Stimulated activated CD4-positive, alpha-beta T cell treated with anti-CD3 and anti-CD28 coated beads, Interleukin-15, amount 100 ng/mL, for 24 hours (primary cell): ENCODE measurements at places on chromosomes 2 and 18.

GRCh38 chr2:75637568-75637967 is 9.0 kb upstream of the MRPL19 start:
- no peak for DNase-seq

DNA sequence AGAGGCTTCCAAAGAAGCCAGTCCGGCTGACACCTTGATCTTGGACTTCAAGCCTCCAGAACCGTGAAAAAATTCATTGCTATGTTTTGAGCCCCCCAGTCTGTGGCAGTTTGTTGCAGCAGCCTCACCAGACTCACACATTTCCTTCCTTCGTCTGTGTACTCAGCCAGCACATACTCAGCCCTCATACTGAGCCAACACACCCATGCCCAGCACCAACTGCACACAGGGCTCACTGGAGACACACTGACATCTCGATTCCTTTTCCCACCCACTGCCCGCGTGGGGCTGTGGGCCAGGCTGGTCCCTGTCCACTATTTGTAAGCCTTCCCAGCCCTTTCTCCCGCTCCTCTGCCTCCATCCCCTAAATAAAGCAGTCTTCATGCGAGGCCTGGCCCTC is 24.1 kb upstream of the NMUR1 start:
- DNase-seq, result no peak

DNA sequence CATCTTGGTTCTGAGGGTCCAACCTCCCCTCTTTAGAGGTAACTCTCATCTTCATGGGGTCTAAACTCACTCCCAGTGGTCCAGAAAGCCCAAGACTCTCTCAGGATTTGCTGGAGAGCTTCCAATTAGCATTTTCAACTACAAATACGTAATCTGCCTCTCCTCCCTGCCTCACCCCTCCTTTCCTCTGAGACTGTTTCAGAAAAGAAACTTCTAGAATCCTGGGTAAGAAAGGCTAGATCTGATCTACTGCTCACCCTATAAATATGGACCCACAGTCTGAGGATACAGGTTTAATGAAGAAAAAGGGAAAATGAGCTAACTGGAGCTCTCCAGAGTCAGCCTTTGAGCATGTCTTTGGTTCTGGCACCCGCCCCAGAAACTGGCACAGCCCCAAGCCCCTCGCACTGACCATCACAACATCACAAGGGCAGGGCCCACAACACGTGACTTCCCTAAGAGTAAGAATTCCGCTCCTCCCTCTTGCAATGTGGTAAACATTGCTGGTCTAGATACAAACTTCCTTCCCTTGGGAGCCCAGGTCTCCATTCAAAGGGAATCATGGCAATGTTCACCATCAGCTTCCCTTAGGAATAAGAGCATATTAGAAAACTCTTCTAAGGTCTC is 21.7 kb upstream of the IHH start:
- no peak for DNase-seq

DNA sequence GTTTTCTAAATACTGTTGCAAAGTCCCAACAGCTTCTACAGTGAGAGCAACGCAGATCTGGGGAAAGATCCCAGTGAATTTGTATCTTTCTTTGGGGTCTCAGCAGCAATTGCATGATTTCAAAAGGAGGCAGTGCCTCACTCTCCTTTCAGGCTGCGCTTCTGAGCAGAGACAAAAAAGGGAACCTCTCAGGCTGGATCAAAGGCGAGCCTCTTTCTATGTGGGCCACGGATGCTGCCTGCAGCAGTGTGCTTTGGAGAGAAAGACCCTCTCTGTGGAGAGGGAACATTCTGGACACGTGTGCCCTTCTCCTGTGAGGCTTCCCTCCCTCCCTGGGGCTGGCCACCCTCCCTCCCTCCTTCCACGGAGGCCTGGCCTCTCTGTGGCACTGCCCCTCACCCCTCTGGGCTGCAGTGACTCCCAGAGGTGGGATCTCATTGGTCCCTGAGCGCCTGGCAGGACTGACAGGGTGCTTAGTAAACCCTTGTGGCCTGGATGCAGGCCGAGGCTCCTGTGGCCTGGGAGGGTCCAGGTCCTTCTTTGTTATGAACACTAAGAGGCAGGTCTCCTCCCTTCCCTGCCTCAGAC is 21.6 kb upstream of the PDIA6 start:
- DNase-seq, result no peak

DNA sequence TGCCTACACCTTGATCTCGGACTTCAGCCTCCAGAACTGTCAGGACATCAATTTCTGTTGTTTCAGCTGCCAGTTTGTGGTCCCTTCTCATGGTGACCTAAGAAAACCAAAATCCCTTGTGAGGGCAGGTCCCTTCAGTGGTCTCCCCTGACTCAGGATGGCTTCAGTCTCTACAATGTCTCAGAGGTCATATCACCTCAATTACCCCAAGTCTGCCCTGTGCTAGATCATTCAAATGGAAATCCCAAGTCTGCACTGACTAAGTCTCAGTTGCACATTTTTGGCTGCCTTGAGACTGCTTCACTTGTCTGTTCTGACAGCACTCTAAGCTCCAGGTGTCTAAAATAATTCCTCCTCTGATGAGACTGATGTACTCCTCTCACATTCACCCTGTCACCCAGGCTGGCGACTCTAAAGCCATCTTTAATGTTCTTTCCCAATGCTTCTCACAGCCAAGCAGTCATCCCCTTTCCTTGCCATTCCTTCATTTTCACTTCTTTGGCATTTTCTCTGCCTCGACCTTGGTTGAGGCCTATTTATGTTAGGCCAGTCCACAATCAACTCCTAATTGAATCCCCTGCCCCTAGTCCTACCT is 470.8 kb downstream of the DLGAP1 start:
- no peak for DNase-seq

GRCh38 chr18:79182047-79182713 is 113.0 kb downstream of the ATP9B start:
- no peak for DNase-seq

- DNase-seq, result no peak
Measured at GRCh38 chr18:32366586-32367538, 103.8 kb downstream of the GAREM1 start.

DNA sequence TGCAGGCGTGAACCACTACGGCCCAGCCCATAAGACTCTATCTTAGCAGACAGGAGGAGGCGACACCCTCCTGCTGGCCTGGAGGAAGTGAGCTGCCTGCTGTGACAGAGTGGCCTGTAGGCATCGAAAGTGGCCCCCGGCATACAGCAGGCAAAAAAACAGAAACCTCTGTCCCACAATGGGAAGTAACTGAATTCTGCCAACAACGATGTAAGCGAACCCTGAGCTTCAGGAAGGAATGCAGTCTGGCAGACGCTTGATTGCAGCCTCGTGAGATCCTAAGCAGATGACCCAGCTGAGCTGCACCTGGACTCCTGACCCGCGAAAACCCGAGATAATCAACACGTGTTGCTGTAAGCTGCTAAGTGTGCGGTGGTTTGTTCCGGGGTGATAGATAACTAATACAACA is 13.6 kb downstream of the MRO start:
- no peak for DNase-seq

- no peak for DNase-seq
Measured at GRCh38 chr2:197982565-197982964, 178.2 kb downstream of the PLCL1 start.

GRCh38 chr2:133641942-133642725 is 73.9 kb upstream of the NCKAP5 start:
- DNase-seq, result no peak

DNA sequence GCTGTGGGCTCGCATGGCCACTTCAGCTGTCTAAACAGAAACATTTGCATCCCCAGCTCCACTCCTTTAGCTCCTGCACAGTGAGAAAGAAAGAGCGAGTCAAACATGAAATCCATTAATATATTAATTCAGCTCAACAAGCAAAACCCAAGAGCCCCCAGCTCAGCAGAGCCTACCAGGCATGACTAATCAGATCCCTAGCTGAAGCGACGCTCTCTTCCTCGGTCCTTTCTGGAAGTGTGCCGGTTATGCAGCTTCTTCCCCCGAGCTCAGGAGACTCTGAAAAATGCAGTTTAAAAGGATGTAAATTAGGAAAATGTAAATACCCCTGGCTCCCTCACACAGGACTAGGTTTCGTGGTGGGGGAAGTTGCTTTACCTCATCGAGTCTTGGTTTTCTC is 221.5 kb downstream of the ANKRD30B start:
- DNase-seq, result no peak

GRCh38 chr2:69368588-69368987 is 18.4 kb downstream of the GFPT1 start:
- no peak for DNase-seq
